ENCODE measurements at places on chromosomes 7 and 10.

DNA sequence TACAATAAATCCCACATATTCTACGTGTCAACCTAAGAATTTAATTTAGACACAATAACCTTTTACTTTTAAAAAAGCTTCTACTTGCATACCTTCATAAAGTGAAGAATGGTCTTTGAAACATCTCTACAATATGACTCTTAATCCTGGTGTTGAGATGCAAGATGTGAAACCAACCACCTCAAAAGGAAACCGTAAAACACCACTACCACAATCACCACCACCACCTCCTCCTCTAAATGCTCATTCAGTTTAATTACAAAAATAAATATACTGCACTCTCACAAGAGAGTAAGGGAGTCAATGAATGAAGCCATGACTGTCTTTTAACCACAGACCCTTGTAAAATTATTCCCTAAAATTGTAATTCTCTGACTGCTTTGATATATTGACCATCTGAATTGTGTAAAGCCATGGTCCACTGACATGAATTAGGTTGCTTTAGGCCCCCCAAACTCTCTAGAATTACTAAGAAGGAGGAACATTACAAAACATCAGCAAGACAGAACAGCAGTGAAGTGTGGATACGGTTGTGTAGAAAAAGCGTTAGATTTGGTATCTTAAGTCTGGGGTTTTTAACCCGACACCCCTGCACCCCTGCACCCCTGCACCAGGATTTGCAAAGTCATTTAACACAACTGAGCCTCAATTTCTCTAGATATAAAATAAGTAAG, 171.4 kb downstream of the SFMBT2 start:
- no peak for DNase-seq

- DNase-seq, result no peak
Measured at GRCh38 chr7:106552645-106553445, 108.1 kb downstream of the CCDC71L start.

DNA sequence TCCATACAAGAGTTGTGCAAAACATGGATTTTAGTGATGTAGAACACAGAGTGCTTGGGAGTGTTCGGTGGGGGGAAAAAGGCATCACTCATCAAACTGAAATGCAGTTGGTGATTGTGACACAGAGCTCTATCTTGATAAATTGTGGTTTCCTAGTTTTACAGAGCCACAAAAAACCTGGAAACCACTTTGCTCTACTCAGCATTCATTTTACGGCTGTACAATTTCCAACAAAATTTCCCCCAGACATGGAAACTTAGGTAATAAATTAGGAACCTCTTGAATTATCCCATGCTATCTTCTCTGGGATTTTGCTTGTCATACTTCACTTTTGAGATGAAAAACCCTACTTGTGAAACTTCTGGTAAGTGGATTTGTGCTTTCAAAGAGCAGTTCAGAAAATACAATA, 614.9 kb upstream of the FZD8 start:
- DNase-seq, result no peak

- DNase-seq, result no peak
Measured at GRCh38 chr7:1233333-1234048, 819 bp downstream of the UNCX start.

DNA sequence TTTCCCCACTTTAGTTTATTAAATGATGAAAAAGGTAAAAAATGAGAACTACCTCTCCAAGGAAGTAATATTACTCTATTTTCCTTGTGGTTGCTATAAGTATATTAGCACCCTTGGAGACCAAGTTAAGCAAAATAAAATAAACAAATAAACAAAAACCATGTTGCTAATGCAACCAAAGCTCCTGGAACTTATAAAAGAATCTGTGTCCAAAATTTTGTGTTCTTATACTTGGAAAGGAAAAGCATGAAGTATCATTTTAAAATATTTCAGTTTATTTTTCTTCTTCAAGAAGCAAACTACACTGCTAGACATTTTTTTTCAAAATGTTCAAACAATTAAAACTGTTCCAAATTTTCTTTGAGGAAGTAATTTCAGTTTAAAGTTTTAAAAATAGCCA, 441.9 kb upstream of the LRRTM3 start:
- DNase-seq, result no peak

DNA sequence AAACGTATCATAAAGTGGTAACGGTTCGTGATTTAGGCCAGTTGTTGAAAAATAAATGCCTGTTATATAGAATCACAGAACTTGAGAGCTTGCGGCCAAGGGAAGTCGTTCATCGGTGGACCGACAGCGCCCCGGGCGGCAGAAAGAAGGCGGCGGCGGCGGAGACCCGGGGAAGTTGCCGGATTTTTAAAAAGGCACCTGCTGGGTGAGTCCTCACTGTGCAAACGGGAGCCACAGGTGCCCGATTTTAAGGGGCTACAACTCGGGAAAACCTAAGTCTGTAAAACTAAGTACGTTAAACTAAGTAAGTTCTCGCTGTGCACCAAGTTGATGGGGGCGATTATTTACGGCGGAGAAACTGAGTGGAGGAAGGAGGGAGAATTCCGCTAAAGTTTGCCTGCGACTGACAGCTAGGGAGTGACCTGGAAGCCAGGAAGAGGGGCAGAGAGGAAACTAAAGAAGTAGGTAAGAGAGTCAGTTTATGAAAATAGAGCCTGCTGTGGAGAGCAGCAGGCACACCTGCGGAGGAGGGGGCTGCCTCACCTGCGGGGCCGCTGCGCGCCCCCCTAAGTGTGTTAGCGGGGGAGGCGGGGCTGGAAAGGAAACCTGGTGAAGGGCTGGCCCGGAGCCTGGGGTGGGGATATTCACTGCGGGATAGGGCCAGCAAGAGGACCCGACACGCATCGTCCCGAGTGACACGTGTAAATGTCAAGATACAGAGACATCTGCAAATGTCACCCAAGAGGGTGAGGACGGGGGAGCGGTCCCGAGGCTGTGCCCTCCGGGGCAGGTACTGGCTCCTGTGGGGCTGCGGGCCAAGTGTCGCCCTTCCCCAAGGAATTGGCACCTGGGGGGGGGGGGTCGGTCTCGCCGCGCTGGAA, 996 bp downstream of the ADAM12 start:
- no peak for DNase-seq

- no peak for DNase-seq
Measured at GRCh38 chr10:127951861-127952574, 45.1 kb downstream of the PTPRE start.

- DNase-seq, result no peak
Measured at GRCh38 chr7:2804227-2804763, 39.8 kb downstream of the GNA12 start.

GRCh38 chr10:124221356-124222317, 128.2 kb upstream of the CHST15 start:
- no peak for DNase-seq
